ENCODE measurements at places on chromosomes 5 and 9.

DNA sequence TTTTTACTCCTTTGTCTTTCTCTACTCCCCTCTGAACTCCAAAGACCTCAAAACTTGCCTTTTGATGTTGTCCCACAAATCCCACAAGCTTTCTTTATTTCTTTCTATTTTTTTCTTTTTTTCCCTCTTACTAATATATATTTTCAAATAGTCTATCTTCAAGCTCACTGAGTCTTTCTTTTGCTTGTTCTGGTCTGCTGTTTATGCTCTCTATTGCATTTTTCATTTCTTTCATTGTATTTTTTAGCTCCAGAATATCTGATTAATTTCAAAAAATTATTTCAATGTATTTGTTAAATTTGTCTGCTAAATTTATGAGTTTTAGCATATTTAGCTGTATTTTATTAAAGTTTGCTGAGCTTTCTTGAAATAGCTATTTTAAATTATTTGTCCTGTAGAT lies 223.3 kb upstream of the IRX1 start:
- DNase-seq = no peak

DNA sequence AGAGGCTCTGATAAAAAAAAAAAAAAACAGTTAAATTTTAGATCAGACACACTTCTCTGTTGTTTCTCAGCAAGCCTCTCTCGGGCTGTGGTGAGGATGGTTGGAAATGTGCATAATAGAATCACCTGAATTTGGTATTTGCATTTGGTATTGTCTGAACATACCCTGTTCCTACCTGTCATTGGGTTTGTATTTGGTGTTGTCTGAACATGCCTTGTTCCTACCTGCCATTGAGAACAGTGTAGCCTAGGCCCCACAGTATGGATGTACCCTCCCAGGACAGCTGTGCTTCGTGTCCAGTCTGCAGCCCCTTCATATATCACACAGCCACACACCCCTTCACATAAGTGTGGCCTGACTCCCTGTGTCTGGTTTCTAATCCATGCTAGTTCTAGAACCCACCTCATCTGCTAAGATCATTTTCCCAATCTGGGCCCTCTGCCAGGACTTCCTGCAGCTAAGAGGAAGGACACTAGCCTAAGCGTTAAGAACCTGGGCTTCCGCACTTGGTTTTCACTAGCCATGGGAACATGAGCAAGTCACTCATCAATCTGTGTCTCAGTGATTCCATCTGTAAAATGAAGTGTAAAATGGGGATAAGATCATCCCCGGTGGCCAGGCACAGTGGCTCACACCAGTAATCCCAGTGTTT lies 49.2 kb downstream of the ITGA2 start:
- no peak for DNase-seq

- no peak for DNase-seq
Measured at GRCh38 chr9:115786321-115786720, 367.3 kb upstream of the PAPPA start.

- DNase-seq = no peak
Measured at GRCh38 chr5:25099538-25099937, 454.8 kb upstream of the CDH10 start.

- no peak for DNase-seq
Measured at GRCh38 chr5:179328291-179328690, 17.0 kb downstream of the ADAMTS2 start.

GRCh38 chr9:8769153-8769552 lies 969.6 kb upstream of the DMAC1 start:
- no peak for DNase-seq

GRCh38 chr9:97419309-97419867 lies 7.5 kb downstream of the TDRD7 start:
- DNase-seq = no peak

Data from H1 (cell line).